ENCODE measurements at places on chromosomes 16 and 17. TPM values are rescaled to one million over a fixed set of nuclear protein-coding genes. Genes with fewer than 3 reads are reported as not detected.

DNA sequence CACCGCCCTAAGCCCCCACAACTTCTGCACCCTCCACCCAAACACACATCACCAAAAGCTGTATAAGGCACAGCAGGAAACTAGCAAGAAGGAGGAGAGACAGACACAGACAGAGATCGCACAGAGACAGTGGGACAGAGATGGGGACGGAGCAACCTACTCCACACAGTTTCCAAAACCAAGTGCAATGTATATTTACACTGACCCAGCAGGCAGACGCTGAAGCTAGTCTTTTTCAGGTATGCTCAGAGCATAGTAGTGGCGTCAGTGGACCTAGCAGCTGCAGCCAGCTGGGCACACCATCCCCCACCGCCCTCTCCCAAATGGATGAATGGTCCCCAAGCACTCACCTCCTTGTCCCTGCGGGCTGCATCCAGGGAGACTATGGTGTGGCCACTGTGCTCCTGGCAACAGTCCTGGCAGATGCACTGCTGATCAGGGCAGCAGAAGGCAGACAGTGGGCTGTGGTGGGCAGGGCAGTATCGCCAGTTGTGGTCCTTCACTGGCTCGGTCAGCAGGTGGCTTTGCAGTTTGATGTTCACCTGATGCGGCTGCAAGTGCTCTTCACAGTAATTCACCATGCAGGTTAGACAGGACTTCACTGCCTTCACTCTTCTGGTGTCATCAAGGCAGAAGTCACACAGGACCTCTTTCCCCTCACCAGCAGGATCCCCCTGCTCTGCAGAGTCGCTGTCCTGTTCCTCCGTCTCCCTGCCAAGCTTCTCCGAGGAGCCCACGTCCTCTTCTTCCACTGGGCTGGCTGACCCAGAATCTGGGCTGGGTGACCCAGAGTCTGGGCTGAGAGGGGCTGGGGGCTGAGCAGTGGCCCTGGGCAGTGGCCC, 31.5 kb upstream of the FBXW10B start:
- peak overlapping the region; percentile 57 for H3K4me3 ChIP-seq
- H3K27me3 ChIP-seq, result no peaks in the 10 kb centered on the region
- DNase-seq, result peak; percentile 33
- no peaks in the 10 kb centered on the region for H3K36me3 ChIP-seq

DNA sequence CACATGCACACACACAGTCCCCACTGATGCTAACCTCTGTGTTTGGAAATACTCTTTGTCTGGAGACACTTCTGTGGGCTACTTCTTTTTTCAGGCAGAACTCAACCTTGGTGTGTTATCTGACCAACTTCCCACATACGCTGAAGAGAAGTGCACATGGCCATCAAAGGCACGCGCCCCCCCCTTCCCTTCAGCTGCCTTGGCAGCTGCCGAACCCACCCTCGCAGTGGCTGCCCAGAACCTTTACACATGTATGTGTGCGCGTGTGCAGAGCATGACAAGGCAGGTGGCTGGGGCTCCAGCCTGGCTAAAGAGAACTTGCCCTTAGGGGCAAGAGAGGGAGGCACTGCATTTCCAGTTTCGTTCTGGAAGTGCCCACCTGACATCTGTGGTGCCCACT, 3.9 kb downstream of the RAPGEFL1 start:
- no peaks in the 10 kb centered on the region for H3K27me3 ChIP-seq
- no peaks in the 10 kb centered on the region for H3K36me3 ChIP-seq
- peaks cover 12% of the 10 kb centered on the region for H3K4me1 ChIP-seq
- H3K27ac ChIP-seq, result no peak overlapping the region
- no peak for DNase-seq

- no peaks in the 10 kb centered on the region for H3K4me1 ChIP-seq
- no peaks in the 10 kb centered on the region for H3K36me3 ChIP-seq
- H3K27ac ChIP-seq, result no peak overlapping the region
- H3K27me3 ChIP-seq, result no peaks in the 10 kb centered on the region
Measured at GRCh38 chr17:68581863-68582645, 19.1 kb downstream of the FAM20A start.

DNA sequence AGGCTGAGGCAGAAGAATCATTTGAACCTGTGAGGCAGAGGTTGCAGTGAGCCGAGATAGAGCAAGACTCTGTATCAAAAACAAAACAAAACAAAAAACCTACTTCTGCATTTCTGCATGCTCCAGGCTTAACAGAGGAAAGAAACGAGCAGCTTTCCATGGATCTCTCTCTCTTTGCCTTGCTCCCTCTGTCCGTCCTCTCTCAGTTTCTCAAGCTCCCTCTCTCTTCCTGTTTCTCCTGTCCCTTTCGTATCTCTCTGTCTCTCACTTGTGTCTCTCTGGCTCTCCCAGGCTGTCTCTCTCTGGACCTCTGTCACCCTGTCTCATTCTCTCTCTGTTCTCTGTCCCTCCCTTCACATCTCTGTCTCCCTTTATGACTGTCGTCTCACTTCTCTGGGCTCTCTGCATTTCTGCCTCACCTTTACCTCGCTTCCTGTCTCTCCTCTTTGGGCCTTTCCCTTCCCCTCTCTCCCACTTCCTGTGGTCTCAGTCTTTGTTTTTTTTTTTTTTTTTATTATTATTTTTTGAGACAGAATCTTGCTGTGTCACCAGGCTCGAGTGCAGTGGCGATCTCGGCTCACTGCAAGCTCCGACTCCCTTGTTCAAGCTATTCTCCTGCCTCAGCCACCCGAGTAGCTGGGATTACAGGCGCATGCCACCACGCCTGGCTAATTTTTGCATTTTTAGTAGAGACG, 4.1 kb upstream of the PITPNA start:
- no peak for DNase-seq
- no peaks in the 10 kb centered on the region for H3K36me3 ChIP-seq
- no peaks in the 10 kb centered on the region for H3K27me3 ChIP-seq
- no peaks in the 10 kb centered on the region for H3K4me1 ChIP-seq

The CYGB gene
- 6.0 TPM for total RNA-seq

The TP53TG3F gene
- 0.54 TPM for total RNA-seq

DNA sequence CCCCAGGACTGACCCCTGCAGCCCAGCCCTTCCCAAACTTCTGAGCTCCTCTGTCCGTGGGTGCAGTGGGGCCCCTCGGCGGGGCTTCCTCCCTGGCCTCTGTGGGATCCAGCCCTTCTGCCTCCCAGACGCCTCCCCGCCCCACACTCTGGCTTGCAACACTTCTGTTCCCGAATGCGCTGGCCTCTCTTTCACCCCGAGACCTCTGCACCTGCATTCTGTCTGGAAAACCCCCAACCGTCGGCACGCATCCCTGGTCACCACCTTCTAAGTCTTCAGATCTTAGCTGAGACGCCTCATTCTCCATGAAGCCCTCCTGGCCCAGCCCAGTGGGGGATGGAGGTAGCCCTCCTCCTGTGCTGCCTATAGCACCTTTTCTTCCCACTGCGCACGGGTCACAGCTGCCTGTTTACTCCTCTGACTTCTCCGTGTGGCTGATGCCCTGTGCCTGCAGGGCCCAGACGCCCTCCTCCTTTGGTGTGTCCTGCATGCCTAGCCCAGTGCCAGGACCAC, 26.4 kb downstream of the TMEM235 start:
- H3K4me1 ChIP-seq, result peaks cover 31% of the 10 kb centered on the region
- H3K27ac ChIP-seq, result peak overlapping the region; percentile 64
- no peaks in the 10 kb centered on the region for H3K27me3 ChIP-seq
- H3K36me3 ChIP-seq, result no peaks in the 10 kb centered on the region
- DNase-seq, result no peak

GRCh38 chr16:16989368-16989767, 481.4 kb downstream of the XYLT1 start:
- H3K27ac ChIP-seq, result no peak overlapping the region
- H3K27me3 ChIP-seq, result no peaks in the 10 kb centered on the region
- no peak for DNase-seq
- no peaks in the 10 kb centered on the region for H3K36me3 ChIP-seq
- H3K4me3 ChIP-seq, result no peak overlapping the region

The CMIP gene
- total RNA-seq, result 49.7 TPM

The PRSS33 gene
- 0.59 TPM for total RNA-seq

DNA sequence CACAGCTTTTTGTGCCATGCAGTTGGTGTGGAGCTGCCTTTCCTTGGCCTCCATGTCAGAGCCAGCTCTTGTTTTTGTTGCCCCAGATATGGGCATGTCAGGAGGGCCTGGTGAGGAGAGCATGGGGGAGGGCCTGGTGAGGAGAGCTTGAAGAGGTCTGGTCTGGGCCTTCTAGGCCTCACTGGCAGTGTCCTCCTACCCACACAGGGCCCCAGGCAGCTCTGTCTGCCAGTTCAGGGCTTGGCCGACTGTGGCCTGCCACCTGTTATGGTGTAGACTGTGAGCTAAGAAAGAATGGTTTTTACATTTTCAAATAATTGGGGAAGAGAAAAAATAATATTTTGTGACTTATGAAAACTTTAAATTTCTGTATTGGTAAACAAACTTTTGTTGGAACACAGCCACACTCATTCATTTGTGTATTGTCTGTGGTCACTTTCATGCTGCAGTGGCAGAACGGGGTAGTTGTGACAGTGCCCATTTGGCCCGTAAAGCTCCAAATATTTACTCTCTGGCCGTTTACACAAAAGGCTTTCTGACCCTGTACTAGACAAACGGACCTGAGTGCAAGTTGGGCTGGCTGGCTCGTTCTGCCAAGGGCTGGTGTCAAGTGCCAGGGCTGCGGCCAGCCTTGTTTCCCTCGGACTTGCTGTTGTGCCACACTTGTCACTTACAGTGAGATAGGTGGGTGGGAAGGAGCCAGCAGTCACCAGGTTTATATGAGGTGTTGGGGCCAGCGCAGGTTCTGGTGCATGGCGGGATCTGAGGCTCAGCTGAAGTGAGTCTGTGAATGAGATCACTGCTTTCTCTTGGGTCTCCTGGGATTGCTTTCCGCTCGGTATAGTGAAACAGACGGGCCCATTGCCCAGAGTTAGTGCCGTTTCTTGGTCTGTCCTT, 18.2 kb downstream of the PGS1 start:
- H3K36me3 ChIP-seq, result peaks cover 17% of the 10 kb centered on the region
- H3K27me3 ChIP-seq, result no peaks in the 10 kb centered on the region
- H3K4me1 ChIP-seq, result no peaks in the 10 kb centered on the region
- H3K27ac ChIP-seq, result no peak overlapping the region
- DNase-seq, result no peak

GRCh38 chr17:82497483-82498405, 21.8 kb upstream of the FOXK2 start:
- no peak for DNase-seq
- H3K27me3 ChIP-seq, result no peaks in the 10 kb centered on the region
- H3K36me3 ChIP-seq, result no peaks in the 10 kb centered on the region

The MARCHF10 gene
- total RNA-seq, result 0.39 TPM

DNA sequence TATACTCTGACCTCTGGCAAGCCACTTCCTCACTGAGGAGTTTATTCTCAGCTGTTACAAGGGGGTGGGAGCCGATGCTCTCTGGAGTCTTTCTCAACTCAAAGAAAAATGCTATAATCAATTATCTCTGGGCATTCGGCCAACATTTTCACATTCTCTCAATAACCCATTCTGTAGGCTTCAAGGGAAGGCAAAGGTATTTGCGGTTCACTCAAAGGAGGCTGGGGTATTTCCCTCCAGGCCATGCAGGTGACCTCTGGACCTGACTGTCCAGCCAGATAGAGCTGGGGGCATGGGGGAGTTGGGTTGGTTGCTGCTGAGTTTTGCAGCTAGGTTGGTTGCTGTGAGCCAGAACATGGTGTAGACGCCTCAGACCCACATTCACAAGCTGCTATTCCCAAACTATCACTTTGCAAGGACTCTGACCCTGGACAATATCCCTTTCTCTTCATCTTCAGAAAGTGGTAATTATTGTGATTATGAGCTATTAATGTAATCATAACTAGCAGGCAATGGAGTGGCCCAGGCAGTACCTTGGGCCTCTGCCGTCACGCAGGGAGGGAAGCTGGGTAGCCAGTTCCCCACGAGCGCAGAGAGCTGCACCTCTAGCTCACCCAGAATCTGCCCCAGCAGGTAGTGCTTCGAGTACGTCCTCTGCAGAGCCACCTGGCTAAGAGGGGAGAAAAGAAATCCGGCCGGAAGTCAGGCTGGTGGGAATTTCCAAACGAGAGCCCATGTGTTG, 42.1 kb downstream of the AIPL1 start:
- H3K27ac ChIP-seq, result no peak overlapping the region
- H3K27me3 ChIP-seq, result peaks cover 2% of the 10 kb centered on the region
- no peaks in the 10 kb centered on the region for H3K36me3 ChIP-seq
- no peaks in the 10 kb centered on the region for H3K4me1 ChIP-seq
- DNase-seq, result no peak

DNA sequence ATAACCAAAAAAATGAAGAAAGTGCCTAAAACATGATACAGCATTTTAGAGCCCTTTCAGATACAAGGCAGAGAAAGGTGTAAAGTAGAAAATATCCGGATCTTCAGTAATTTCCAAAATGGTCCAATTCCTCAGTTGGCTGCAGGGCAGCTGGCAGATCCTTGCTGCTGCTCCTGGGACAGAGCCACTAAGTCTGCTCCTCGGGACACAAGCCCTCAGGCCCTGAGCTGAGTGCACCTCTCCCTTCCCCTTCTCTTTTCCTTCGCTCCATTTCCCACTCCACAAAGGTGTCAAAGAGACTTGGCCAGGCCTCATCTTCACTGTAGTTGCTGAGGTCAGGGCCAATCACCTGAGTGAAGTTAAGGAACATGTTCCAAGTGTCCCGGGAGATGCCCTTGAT, 40.5 kb downstream of the DCUN1D3 start:
- H3K4me1 ChIP-seq, result no peaks in the 10 kb centered on the region
- DNase-seq, result no peak
- no peak overlapping the region for H3K4me3 ChIP-seq
- no peak overlapping the region for H3K27ac ChIP-seq
- H3K36me3 ChIP-seq, result no peaks in the 10 kb centered on the region

The RBFOX1 gene
- not detected for total RNA-seq

The BAIAP3 gene
- total RNA-seq, result 9.4 TPM

DNA sequence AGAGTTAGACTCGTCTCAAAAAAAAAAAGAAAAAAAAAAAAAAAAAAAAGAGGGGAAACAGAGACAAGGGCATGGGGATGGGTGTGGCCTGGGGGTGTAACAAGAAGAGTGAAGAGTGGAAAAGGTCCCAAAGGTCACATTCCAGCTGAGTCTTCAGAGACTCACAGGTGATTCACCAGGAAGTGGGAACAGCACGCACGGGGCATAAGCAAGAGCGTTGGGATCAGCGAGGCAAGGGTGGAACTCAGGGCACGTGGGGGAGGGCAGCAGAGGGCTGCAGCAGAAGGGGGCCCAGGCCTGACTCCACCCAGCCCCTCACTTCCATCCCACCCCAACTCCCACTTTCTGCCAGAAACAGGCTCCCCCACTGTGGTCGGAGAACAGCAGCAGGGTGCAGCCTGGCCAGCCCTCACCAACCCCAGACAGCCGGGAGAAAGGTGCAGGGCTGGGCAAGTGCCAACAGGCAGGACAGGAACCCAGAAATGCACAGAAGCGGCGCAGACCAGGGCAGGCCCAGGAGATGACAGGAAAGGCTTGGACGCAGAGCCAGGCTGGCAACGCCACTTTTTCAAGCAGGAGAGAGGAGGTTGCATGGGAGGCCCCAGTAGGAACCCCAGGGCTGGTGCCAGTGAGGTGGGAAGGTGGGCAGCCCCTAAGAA, 3.3 kb downstream of the MEAK7 start:
- H3K27ac ChIP-seq, result no peak overlapping the region
- DNase-seq, result peak; percentile 75
- H3K36me3 ChIP-seq, result no peaks in the 10 kb centered on the region
- no peak overlapping the region for H3K4me3 ChIP-seq
- no peaks in the 10 kb centered on the region for H3K27me3 ChIP-seq

The CDH5 gene
- 0.18 TPM for total RNA-seq

The NLRC5 gene
- total RNA-seq, result 8.8 TPM

The RNF222 gene
- total RNA-seq, result not detected
